ENCODE measurements at places on chromosomes 13 and 19.

GRCh38 chr19:51372021-51372648 lies 319 bp downstream of the NKG7 start:
- DNase-seq, result no peak

DNA sequence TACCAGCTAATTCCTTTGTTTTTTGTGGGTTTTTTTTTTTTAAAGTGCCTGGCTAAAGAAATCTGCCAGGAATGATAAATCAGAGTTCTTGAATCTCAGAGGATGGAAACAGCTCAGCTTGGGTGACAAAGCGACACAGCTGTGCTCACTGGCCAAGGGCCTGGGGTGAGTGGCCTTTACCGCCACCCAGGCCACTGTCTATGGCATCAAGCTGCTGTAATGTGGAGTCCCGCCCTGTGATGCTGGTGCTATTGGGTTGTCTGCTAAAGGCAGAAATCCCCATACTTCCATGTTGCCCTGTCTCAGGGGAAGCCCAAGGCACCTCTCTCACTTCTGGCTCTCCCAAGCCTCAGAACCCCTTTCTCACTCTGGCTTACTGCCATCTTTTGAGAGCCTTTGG lies 82.6 kb upstream of the FARP1 start:
- DNase-seq, result no peak

DNA sequence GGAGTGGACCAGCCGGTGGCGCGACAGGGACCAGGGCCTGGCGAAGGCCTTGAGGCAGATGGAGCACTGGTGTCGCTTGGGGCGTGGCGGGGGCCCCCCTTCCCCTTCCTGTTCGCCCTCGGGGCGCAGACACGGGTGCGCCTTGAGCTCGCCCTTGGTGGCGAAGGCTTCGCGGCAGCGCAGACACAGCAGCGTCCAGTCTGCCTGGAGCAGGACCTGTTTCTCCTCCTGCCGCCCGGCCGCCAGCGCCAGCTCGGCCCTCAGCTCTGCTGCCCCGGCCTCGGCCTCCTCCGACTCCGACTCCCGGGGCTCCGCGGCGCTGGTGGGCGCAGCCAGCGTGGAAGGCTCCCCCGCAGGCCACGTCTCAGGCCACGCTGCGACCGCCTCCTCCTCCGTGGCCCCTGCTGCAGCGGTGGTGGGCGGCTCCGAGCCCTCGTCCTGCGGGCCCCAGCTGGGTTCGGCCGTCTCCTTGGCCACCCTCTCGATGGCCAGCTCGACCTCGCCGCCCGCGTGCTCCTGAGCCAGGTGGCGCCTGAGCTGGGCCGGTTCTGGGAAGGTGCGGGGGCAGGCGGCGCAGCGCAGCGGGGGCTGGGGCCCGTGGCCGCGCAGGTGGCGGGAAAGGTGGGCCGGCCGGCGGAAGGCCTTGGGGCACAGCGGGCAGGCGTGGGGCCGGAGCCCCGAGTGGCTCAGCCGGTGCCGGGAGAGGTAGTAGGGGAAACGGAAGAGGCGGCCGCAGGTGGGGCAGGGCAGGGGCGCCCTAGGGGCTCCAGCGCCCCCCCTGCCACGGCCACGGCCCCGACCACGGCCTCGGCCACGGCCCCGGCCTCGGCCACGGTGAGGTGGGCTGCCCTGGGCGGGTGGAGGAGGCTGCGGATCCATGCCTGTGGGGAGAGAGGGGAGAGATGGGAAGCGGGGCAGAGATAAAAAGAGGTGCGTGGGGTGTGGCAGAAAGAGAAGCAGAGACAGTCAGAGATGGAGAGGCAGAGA lies 1.6 kb downstream of the ZNF579 start:
- DNase-seq, result no peak

GRCh38 chr13:34405410-34406181 lies 536.5 kb upstream of the NBEA start:
- DNase-seq, result no peak

DNA sequence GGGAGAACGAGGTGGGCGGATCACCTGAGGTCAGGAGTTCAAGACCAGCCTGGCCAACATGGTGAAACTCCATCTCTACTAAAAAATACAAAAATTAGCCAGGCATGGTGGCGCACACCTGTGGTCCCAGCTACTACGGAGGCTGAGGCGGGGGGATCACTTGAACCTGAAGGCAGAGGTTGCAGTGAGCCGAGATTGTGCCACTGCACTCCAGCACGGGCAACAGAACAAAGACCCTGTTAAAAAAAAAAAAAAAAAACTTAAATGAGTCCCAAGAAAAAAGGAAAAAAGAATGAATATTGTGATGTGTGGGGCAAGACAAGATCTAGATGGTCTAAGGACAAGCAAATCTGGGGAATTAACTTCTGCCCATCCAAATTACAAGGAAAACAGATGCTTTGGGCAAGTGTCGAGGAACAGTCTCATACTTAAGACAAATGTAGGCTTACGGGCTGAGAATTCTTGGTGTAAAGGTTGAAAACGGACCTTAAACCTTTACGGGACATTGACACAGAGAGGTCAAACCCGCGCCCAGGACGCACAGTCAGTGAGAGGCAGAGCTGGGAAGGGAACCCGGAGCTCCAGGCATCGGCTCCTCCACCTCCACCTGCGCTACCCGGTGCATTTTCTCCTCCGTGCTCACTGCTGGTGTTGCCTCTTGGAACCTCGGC lies 656 bp upstream of the ZNF324 start:
- no peak for DNase-seq

GRCh38 chr19:40277356-40278059 lies 7.6 kb downstream of the AKT2 start:
- no peak for DNase-seq
